ENCODE measurements at places on chromosomes 7 and 10.

DNA sequence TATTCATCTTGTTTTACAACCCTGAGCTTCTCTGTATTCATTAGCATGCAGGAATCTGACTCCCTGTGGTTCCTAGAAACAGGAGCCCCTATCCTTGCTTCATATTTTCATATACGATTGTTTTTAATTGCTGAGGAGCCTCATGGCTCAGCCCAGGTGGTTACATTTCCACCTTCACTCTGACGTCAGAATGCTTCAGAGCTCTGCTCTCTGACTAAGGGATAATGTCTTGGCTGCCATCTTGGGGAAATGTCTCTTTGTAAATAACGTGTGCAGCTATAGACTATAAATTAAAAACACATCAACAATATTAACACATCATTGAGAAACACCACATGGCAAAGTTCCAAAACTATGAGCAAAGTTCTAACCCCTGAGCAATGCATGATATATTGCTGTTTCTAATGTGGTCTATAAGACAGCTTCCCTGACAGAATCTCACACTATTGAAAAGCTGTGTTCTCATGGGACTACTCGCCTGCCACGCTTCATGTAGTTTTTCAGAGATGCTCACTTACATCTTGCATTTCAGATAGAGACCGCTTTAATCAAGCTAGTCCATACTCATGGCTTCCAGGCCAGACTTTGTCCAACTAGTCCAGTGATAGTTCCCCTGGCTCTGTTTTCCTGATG, 227.0 kb downstream of the SORCS3 start:
- no peak for DNase-seq

- DNase-seq: no peak
Measured at GRCh38 chr7:27147199-27148030, at the start of gene HOXA6. HOXA6 (minus strand) TSS chr7:27147774; CDS start chr7:27147749, 25 bp downstream.

GRCh38 chr10:130357226-130357625, 221.0 kb downstream of the GLRX3 start:
- no peak for DNase-seq

DNA sequence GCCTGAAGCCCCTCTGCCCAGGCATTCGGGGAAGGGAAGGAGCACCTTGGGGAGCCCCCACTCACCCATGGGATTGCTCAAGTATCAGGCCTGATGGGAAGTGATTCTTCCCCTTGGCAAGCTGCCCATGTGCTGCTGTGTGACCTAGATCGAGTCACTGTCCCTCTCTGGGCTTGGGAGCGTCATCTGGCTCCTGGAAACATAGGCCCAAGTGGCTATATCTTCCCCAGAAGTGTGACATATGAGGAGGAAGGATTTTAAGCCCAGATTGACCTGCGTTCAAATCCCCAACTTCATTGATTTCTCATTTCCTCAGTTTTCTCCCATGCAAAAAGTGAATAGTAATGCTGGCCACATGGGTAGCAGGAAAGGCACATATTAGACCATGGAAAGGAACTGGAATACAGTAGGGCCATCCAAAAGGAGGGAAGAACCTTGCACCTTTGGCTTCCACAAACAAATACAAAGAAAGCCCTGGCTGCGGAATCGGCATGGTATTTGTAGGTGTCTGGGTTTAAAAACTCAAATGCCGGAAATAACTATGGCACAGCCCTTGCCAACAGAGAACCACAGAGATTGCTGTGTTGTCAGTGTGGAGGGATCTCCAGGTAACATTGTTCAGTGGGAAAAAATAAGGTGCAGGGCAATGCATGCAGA, 169.5 kb upstream of the ZMIZ1 start:
- DNase-seq: no peak

- DNase-seq: no peak
Measured at GRCh38 chr10:120426306-120426705, 30.7 kb upstream of the PLPP4 start.

DNA sequence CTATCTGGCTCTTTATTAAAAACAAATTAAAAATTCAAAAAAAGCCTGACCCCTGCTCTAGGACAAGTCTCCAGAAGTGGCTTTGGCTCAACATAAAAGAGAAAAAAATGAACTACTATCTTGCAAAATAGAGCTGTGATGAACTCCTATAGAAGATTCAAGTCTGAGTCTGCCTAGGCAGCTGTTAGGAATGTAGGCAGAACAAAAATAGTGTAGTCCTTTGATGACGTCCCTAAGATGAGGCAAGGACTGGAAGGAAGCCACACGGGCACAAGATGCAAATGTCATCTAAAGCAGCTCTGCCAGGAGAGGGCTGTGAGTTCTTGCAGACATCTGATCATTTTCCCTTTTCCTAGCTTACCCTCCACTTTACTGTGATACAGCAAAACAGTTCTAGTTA, 20.5 kb downstream of the ASNS start:
- DNase-seq: no peak

DNA sequence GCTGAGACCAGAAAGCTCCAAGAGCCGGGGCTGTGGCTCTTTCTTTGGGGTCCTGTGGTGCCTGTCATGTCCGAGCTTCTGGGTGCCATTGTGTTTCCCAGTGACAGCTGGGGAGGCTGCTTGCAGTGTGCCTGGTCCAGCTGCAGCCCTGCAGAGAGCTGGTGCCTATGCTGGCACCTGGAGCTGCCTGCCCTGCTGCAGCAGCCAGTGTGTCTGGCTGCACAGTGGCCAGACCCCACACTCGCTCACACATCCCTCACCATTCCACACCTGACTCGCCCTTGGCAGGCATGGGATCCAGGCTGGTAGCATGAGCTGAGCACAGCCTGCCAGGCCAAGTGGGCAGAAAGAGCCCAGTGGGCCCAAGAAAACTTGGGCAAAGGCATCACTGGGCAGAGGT, 635.1 kb upstream of the SEMA3D start:
- no peak for DNase-seq

DNA sequence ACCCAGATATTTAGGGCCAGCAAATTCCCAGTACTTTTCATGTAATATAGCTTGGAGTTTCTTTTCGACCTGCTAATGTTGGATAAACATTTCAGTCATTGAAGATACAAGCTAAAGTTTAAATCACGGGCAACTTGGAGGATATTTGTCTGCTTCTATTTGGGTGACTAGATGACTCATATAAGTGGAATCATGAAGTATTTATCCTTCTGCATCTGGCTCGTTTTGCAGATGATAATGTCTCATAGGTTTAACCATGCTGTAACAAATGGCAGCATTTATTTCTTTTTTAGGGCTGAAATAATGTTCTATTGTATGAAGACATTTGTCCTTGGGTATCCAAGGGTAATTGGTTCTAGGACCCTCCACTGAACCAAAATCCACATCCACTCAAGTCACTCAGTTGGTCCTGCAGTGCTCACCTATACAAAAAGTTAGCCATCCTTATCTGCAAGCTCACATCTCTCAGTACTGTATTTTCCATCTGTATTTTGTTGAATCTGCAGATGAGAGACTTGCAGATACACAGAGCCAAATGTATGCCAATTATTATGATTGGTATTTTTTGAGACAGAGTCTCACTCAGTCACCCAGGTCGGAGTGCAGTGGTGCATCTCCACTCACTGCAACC, 187.2 kb upstream of the CSTF2T start:
- no peak for DNase-seq

DNA sequence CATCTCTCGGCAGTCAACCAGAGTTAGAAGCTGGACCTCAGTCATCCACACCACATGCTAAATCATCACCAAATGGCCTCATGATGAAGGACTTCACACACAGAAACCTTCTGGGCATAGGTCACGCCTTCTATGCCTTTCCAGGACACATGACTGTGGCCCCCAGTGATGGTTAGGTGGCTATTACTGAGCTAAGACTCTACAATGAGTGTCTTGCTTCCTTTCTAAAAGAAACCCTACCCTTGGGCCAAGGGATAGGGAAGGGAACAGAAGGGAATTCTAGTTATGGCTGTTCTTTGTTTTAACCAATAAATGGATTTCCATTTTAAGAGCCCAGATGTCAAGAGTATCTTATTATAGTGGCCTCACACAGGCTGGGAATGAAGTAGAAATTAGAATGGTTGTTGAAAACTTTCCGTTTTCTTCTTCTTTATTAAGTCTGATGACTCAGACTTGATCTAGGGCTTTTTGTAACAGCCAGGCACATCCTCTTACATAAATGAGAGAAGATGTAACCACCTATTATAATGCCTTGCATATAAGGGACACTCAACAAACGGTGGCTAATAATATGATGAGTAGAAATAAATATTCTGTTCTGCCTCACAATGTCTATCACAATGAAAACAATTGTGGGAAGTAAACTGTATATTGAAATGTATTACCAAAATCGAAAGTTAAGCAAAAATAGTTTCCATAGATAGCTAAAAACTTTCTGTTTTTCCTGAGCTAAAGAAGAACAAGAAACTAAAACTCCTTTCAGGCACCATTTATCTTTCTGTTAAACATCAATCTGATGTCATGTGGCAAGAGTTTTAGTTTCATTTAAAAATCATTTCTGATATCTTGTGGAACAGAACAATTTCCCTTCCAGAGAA, 62.5 kb upstream of the TOMM7 start:
- no peak for DNase-seq

DNA sequence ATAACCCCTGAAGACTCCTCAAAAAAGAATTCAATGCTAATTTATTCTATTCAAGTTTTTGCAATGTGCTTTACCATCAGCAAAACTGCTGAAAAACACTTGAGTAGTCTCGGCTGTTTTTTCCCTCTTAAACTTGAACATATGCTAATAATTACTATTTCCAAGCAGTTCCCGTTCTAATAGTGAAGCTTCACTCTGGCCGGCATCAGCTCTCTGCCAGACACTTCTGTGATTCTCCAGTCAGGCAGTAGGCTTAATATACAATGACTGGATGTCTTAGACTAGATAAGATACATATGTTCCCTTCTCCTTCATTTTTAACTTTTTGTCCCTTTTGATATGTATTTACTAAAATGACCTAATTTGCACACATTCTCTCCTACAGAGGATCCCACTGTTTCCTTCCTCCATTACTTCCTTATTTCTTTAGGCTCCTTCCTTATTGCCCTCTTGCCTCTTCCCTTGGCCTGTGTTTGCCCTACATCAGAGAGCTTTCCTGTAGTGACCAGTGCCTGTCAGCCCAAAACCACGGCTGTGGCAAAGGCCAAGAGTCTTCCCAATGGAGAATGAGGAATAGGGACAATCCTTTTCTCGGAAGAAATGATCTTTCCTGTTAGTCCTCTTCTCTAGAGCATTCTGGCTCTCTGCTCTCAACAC, 23.5 kb downstream of the HEPACAM2 start:
- no peak for DNase-seq

- DNase-seq: no peak
Measured at GRCh38 chr10:79379512-79380124, 32.3 kb downstream of the PPIF start.

GRCh38 chr7:91043186-91043585, 221.0 kb upstream of the FZD1 start:
- no peak for DNase-seq

DNA sequence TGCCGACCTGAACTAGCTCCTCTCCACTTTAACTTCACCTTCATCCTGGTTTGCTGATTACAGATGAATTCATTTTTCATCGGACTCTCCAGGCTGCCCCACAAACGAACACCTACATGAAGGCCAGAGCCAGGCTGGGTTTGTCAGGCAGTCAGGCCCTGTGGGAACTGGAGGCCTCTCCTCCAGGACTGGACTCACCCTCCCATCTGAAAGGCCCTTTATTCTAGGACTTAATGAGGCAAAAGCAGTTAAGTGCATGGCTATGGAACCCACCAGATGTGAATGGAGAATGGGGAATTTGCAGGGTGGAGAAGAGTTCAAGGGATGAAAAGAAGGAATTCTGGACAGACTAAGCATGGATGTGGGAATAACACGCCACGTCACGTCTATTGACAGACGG, 170.8 kb downstream of the ARHGAP12 start:
- no peak for DNase-seq

DNA sequence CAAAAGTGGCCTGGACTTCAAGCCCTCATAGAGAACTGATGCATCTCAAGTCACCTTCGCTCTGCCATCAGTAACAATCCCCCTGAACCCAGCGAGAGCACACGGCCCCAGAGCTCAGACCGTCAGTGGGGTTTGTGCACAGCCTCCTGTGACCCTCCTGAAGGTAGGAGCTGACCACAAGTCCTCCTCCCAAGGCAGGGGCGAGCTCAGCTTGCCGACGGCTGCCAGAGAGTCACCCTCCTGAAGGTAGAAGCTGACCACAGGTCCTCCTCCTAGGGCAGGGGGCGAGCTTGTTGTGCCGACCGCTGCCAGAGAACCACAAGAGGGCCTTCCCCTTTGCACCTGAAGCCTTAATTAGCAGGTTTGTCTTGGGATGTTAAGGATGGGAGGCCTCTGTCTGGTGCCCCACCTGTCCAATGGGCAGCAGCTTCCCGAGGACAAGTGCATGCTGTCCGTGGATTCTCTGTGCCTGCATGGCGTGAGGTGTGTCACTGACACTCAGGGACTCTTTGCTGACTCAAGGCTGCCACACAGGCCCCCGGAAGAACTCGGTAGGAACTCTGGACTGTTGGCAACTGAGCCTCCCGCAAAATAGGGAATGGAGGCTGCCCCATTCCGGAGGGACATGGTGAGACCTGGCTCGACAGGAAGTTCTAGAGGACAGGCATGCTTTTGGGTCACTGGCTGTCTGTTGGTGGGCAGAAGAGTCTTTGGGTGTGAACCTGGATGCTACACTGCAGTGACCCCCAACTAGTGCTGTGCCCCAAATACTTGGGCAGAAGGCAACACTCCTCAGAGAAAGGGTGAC, 487.4 kb downstream of the DNAJB6 start:
- no peak for DNase-seq

DNA sequence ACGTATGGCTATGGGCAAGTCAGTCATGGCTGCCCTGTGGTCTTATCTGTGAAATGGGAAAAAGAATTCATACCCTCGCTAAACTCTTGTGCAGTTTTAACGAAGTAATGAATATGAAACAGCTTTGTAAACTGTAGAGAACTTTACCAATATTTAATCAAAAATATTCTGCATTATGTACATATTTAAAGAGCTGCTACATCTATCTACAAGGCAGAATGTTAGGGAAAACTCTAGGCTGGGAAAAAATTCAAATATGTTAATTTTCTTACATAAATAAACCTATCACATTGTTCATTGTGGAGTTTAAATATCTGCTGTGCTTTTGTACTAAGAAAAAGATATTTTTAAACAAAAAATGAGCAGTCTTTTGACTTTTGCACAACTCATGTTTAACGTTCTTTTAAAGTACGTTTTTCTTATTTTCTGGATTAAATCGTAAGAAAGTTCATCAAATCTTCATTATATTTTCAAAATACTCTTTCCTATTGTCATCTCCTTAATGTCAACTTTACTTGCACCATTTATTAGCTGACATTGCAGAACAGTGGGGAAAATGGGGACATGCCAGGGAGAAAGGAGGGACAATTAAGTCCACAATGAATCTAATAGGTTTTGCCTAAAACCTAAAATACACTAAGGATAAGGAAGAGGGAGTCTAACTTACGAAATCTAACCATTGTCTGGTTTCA, 57.5 kb downstream of the ICA1 start:
- DNase-seq: no peak

- no peak for DNase-seq
Measured at GRCh38 chr7:45514944-45515343, 59.2 kb upstream of the ADCY1 start.

GRCh38 chr10:118504467-118505205, 90.8 kb downstream of the PRLHR start:
- DNase-seq: no peak

- no peak for DNase-seq
Measured at GRCh38 chr10:24303522-24304310, 94.8 kb downstream of the KIAA1217 start.

GRCh38 chr10:107163881-107164861, at the start of gene SORCS1:
SORCS1 (minus strand) TSS chr10:107164706.
- no peak for DNase-seq

GRCh38 chr10:84510121-84510520, 181.7 kb downstream of the CCSER2 start:
- no peak for DNase-seq

GRCh38 chr7:66630531-66630930, 1.9 kb downstream of the KCTD7 start:
- DNase-seq: no peak

Data from CD4-positive, alpha-beta T cell treated with Interleukin-6 at 100 ng/mL for 8 hours (primary cell).